HFFc6 (cell line): ENCODE measurements at places on chromosomes 1 and 21. TPM values are rescaled to one million over a fixed set of nuclear protein-coding genes. Genes with fewer than 3 reads are reported as not detected.

Gene APCS
- total RNA-seq: not detected in 3 replicates

GRCh38 chr1:179206812-179207211, 22.7 kb downstream of the ABL2 start:
- no peak for DNase-seq

Gene FAAP20
- total RNA-seq: 84.3 to 111 TPM (median 89.3 TPM) in 3 replicates

DNA sequence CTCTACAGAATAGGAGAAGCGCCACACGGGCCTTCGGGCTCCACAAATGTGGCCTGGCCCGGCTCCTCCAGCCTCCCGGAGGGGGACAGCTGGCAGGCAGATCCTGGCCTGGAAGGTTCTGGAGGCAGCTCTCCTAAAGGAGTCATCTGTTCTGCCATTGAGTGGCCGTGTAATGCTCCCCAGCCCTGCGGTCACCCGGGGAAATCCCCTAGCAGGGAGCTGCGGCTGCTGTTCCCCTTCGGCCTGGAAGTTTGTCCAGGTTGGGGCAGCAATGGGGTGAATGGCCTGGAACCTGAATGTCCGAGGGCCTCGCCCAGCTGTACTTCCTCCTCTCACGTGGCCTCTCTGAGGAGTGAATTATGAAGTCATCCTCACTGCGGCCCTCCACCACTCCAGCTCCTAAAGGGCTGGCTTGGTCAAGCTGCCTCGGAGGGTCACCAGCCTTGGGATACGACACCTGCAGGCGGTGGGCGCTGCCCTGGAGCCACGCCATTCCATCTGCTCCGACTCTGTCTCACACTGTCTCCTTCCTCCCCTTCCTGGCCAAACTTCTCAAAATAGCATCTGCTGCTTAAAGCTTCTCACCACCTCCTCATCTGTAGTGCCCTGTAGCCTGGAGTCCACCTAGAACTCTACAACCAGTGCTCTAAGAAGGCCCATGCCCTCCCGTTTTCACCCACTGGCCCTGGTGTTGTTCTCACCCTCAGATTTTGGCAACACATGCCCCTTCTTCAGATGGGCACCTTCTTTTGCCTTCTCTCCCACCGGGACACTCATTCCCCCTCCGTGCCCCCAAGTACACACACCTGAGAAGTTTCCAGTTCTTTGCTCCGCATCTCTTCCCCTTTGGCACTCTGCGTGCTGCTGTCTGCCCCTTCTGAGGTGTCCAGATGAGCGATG, 54.4 kb upstream of the TMPRSS2 start:
- no peak for DNase-seq

Gene ADORA1
- 0.25 to 5.3 TPM (median 4.4 TPM) in 3 replicates for total RNA-seq

Gene AADACL4
- not detected in 3 replicates for total RNA-seq

- DNase-seq: peak; percentile 32
Measured at GRCh38 chr1:77282187-77282865, 507 bp downstream of the AK5 start.

DNA sequence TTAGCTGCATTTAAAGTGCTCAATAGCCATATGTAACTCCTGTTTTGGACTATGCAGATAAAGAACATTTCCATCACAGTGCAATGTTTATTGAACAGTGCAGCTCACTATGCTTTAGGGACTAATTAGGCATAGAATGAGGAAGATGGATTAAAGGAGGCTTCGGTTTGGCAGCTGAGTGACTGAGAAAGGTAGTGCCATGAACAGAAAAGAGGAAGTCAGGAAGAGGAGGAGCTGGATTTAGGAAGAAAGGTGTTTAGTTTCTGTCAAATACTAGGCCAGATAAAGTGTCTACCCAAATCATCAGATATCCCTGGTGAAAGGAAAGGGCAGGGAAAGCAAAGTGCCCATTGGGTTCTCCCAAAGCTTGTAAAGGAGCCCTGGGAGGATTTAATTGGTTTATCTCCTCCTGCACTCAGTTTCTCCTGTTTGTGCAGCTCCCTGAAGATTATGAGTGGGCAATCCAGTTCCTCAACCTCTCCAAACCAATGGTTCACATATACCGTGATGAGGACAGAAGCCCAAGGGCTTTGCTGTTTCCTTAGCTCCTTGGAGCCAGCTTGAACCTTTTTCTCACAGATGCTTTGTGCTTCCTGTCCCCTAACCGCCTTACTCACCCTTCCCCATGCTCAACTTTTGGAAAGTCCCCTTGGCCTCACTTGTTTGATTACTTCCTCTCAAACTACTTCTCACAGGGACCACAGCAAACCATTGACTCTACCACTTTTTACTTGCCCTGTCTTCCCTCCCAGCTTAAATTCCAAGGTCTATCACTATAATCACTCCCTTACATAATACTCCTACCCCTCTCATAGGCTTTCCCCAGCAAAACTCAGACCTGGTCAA, 3.5 kb upstream of the RAP1A start:
- no peak for DNase-seq

Gene OR2T4
- total RNA-seq: not detected in 3 replicates

Gene LRRC71
- 0.24 to 0.39 TPM in 2 of 3 replicates, not detected in the other for total RNA-seq

GRCh38 chr1:85360730-85361493, 84.5 kb upstream of the BCL10 start:
- peak; percentile 41 for DNase-seq

GRCh38 chr1:6235296-6235677, 477 bp downstream of the ICMT start:
- DNase-seq: no peak

- DNase-seq: no peak
Measured at GRCh38 chr1:196034080-196034706, 574.0 kb downstream of the KCNT2 start.

- no peak for DNase-seq
Measured at GRCh38 chr1:218323568-218324225, 21.4 kb upstream of the TGFB2 start.

Gene NUP210L
- not detected in 3 replicates for total RNA-seq

- DNase-seq: no peak
Measured at GRCh38 chr1:108880850-108881249, 4.1 kb downstream of the GPSM2 start.

GRCh38 chr1:23202263-23202749, 15.0 kb downstream of the HTR1D start:
- DNase-seq: peak; percentile 40
